AG04449 (cell line): ENCODE measurements at places on chromosomes 11 and 22.

- no peak for DNase-seq
Observed at GRCh38 chr22:19641254-19641982, 72.9 kb upstream of the SEPTIN5 start.

- no peak for DNase-seq
Observed at GRCh38 chr11:12512826-12513395, 135.5 kb downstream of the PARVA start.

- no peak for DNase-seq
Observed at GRCh38 chr11:104968856-104969776, 742 bp upstream of the CASP4 start.

DNA sequence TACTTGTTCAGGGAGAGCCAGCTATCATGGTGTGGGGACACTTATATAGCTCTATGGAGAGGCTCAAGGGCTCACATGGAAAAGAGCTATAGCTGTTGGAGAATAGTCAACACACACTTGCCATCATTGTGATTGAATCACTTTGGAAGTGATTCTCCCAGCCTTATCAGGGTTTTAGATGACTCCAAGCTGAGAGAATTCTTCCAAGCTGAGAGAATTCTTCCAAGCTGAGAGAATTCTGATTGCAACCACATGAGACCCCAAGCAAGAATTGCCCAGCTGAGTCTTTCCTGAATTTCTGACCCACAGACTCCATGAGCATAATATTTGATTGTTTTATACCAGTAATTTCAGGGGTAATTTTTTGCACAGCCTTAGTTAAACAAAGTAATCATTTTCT, 1318.3 kb upstream of the RAG2 start:
- no peak for DNase-seq

GRCh38 chr11:59923813-59924212, 14.4 kb upstream of the OOSP1 start:
- DNase-seq = no peak

DNA sequence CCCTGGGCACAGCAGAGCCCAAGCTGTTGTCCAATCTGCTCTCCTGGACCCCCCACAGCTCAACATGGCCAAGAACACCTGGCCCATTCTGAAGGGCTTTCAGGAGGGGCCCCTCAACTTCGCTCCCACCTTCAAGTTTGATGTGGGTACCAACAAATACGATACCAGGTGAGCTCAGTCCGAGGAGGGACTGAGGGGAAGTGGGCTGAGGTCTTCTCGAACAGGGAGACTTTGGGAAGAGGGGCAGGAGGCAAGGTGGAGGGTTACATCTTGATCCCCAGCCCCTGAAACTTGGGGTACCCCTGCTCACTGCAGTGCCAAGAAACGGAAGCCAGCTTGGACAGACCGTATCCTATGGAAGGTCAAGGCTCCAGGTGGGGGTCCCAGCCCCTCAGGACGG, 5.4 kb downstream of the INPP5J start:
- no peak for DNase-seq

DNA sequence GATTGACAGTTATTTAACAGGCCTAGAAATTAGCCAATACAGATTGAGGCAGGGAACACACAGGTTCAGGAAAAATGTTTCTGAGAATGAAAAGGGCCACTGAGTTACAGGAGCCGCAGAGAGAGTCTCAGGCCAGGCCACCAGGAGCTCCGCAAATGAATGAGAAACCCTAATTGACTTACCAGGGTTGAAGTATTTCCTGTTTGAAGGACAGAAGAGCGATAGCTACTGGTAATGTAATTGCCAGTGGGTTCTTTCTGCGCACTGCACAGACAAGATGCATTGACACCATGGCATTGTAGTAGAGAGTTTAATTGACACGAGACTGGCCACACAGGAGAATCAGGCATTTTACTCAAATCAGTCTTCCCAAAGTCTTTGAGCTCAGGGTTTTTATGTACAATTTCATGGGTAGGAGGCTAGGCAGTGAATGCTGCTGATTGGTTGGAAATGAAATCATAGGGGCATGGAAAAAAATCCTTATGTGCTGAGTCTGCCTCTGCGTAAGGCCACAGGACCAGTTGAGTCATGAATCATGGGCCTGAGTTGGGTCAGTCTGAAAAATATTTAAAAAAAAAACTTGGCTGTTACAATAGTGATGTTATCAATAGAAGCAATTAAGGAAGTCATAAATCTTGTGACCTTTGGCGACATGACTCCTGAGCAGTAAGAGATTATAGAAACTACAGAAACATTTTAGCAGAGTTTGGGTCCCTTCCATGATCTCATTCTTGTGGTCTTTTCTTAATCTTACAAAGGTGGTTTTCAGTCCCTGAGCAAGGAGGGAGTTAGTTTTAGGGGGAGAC, 203.8 kb downstream of the CASP12 start:
- DNase-seq = no peak

DNA sequence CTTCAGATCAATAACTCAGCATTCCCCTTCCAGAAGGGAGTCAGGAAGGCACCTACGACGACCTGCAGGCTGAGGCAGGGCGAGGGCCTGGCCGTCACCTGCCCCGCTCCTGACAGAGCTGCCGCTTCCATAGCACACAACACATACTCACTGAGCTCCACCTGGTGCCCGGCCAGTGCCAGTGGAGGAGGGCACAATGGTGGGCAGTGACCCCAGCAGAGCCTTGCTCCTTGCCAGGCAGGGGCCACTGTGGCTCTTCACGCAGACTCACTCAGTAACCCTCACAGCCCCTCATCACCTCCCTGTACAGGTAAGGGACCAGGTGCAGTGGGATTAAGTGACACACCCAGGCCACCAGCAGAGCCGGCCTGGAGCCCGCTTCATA, 24.6 kb downstream of the LRFN4 start:
- no peak for DNase-seq

DNA sequence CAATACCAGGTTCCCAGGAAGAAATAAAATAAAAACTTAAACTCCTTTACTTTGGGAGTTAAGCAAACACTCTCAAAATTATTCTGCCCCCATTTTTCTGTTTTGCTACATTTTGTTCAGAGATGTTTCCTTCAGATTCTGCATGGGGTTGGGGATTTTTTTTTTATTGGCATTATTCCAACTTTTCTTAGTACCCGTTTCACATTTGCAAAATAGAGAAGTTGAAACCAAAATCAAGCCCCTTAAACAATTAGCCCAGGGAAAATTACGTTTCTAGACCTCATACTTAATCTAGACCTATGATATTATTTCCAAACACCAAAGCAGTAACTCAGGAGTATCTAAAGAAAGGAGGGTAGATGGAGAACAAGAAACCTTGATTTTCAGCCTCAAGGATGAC, 20.6 kb upstream of the MS4A7 start:
- no peak for DNase-seq

GRCh38 chr22:41401781-41402648, 20.3 kb downstream of the TEF start:
- DNase-seq = no peak

DNA sequence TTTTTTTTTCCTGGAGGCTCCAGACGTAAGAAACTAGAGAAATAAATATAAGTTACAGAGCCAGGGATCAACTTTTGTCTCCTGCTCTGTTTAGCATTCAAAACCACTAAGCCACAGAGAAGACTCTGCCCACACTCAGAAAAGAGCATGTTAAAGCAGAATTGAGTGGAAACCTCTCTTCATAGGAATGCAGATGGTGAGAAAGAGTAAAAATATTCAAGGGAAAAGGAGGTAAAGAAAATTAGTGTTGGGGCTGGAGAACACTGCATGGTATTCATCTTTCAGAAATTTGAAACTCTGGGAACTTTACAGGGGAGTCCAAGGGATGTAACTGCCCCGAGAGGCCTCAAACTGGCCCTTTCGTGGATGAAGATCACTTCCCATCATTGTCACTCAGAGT, 65.1 kb downstream of the CLMP start:
- DNase-seq = peak; percentile 65

DNA sequence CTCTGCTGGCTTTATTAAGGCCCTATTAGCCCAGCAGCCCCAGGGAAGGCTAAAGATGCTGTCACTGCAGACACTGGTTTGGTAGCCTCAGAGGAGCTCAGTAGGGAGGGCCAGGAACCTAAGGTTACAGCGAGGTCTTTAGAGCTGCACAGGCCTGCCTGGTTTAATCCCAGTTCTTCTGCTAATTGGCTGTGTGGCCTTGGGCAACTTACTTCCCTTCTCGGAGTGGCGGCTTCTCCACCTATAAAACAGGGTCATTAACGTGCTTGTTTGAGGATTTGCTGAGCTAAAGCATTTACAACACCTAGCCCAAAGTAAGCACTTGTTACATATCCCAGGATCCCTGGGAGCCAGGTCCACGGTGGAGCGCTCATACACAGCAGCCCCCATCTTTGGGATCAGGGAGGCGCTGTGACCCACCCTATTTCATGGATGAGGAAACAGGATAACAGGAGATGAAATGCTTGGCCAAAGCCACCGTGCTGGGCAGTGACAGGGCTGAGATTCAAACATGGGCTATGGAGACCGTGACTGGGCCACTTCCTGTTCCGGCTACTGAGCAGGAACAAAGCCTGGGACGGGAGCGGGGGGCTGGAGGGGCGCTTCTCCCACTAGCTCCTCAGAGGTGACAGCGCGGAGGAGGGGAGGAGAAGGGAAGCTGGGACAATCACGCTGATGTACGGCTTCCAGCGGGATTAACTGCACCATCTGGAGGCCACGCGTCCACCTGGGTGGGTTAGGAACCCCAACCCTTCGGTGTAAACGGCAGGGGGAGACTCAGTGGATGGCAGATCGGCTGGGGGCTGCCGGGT, 61.5 kb downstream of the IGLL1 start:
- DNase-seq = no peak

DNA sequence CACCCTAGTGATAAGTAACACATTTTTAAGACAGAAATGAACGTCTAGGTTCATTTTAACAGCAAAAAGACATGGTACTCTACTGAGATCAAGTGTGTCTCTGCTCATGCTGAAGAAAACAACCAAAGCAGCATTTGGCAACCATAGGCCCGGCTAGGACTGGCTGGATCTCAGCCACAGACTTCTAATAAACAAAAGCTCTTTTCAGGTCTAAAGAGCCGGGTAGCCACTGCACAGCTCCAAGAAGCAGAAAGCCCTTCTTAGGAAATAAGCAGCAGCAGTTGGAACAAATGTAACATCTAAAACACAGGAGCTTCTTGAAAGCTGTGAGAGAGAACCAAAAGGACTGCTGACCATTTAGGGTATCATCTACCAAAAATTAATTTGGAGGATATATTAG, 37.6 kb downstream of the PITPNB start:
- DNase-seq = no peak

- no peak for DNase-seq
Observed at GRCh38 chr11:9799886-9800285, 136.0 kb downstream of the SWAP70 start.

DNA sequence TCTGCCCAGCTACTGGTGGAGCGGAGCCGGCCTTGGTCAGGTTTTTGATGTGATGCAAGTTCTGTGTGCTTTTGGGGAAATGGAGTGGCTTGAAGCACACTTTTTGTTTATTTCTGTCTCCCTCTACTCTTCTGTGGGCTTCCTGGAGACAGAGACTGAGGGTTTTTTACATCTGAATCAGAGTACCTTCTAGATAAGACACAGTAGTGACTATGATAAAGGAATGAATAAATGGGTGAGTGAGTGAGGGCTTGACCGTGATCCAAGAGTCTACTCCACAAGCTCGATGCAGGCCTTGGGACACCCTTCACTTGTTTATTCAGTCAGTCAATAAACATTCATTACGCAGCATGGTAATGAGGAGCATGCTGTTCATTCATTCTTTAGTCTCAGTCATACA, 125.7 kb downstream of the PKNOX2 start:
- DNase-seq = no peak
